ENCODE measurements at places on chromosomes 1 and 21. TPM values are rescaled to one million over a fixed set of nuclear protein-coding genes. Genes with fewer than 3 reads are reported as not detected.
A peak's percentile ranks its signal among the peaks of the same experiment; 100 is the strongest.

TOR1AIP1 gene
- 68.3 TPM for total RNA-seq

DNA sequence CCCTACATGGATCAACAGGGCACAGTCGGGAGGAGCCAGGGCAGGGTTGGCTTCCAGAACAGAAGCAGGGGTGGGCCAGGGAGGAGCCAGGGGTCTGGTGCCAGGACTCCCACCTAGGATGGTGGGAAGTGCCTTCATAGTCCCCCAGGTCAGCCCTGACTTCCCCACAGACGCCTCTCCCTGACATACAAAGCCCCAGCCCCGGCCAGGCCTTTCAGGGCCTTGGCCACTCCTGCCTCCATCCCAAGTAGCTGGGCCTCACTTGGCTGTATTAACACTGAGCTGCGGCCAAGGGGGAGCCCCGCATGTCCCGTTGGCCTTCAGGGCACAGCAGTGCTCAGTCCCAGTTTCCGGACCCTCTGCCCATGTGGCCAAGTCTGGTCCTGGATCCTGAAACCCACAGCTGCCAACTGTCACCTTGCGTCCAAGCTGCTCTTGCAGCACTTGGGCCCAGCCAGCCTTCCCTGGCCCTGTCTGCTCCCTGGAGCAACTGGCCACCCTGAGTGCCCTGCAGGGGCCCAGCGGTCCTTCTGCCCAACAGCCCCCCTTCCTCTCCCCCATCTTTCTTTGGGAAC lies 627.8 kb downstream of the MATN1 start:
- no peaks in the 10 kb centered on the region for H3K36me3 ChIP-seq
- DNase-seq, result no peak
- no peak overlapping the region for H3K27ac ChIP-seq
- no peaks in the 10 kb centered on the region for H3K4me1 ChIP-seq

DNA sequence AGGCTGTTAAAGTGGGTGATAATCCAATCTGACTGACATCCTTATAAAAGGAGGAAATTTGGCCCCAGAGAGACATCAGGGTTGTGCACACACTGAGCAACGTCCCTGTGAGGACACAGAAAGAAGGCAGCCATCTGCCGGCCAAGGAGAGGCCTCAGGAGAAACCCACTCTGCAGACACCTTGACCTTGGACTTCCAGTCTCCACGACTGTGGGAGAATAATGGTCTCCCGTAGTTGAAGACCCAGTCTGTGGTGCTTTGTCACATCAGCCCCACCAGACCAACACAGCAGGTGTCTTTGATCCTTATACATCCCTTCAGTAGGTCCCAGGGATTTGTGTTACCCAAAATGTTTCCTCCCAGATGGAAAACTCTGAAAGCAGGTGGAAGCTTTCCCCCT lies 4.2 kb upstream of the DNAJC28 start:
- DNase-seq, result no peak
- no peaks in the 10 kb centered on the region for H3K27me3 ChIP-seq
- no peak overlapping the region for H3K27ac ChIP-seq
- H3K36me3 ChIP-seq, result no peaks in the 10 kb centered on the region

HFM1 gene
- total RNA-seq, result 3.0 TPM

LORICRIN gene
- total RNA-seq, result not detected

DNA sequence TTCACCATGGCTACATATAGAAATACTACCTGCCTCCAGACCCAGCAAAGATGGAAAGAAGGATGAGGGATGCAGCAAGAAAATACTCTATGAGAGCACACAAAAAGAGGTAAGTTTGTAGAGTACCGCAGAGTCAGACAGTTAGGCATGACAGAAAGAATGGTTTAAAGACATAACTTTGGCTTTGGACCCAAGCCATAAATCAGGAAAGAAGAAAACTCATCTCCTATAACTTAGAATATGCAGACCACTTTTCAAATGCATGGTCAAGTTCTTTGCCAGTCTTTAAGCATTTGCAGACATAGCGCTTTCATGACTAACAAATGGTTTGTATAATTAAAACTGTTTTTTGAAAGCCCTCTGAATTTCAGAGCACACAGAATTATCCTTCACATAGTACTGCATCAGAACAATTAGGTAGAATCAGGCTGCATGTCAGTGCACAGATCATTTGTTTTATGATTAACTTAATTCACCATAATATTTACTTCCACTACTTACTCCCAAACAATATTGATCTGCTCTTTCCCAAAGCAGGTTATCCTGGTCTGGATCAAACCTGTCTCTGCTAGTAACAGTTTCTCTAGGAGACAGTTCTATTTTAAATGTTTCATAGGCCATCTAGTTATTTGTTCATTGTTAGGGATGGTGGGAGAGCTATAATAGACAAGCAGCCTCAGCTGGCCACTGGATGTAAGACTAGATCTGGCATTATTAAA lies 280.7 kb upstream of the NR5A2 start:
- H3K36me3 ChIP-seq, result no peaks in the 10 kb centered on the region
- DNase-seq, result no peak
- H3K4me3 ChIP-seq, result no peak overlapping the region
- H3K27ac ChIP-seq, result no peak overlapping the region
- no peaks in the 10 kb centered on the region for H3K4me1 ChIP-seq

DNA sequence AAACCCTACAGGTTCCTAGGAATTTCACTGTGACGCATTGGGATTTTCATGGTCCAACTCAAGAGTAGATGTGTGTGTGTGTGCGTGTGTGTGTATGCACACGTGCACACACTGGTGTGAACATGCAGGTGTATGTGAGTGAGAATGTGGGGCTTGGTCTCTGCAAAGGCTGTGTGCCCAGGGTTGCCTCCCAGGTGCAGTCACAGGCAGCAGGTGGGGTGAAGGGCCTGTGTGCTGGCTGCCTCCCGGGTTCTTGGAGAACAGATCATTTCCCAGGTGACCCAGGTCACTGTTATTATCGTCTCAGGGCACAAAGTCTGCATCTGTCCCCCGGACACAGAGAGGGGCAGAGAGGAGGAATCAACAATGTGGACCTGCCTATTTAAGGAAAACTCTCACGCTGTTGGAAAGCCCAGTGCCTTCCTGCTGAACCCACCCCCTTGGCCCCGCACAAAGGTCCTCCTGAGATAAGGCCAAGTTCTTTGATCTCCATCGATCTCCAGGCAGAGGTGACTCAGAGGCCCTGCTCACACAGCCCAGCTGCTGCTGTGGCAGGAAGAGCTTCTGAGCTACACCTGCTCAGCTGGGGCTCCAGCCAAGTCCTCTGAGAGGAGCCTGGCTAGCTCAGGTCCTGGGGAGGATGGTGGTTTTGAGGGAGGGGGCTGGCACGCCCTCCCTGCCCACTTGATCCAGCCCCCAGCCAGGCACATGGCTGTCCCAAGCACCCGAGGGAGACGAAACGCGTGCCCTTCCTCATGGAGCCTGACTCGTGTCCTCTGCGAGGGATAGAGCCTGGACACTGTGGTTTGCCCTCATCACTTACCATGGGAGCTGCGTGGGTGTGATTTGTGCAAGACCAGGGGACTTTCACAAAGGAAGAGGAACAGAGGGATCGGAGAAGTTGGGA lies 134.0 kb upstream of the ARHGEF16 start:
- H3K4me3 ChIP-seq, result no peak overlapping the region
- no peak overlapping the region for H3K27ac ChIP-seq
- DNase-seq, result no peak

DNA sequence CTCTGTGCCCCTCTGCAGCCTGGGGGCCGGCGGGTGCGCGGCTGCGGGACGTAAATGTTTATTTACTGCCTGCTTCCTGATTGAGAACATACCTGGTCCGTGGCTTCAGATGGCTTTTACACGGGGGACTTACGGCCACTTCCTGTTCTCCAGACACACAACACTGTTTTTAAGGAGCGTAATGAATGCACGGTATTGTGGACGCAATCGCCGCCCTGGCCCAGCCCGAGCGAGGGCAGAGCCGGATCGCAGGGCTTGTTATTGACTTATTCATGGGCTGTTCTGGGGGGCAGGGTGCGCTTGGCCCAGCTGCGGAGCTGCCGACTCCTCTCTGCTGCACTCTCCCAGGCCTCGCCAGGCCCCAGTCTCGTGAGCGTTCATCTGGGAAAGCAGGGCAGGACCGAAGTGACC lies 52.8 kb upstream of the ACTRT2 start:
- H3K36me3 ChIP-seq, result no peaks in the 10 kb centered on the region
- H3K27me3 ChIP-seq, result no peaks in the 10 kb centered on the region
- no peak overlapping the region for H3K4me3 ChIP-seq
- DNase-seq, result peak; percentile 12
- no peak overlapping the region for H3K27ac ChIP-seq

PWP2 gene
- 3.8 TPM for total RNA-seq

DNA sequence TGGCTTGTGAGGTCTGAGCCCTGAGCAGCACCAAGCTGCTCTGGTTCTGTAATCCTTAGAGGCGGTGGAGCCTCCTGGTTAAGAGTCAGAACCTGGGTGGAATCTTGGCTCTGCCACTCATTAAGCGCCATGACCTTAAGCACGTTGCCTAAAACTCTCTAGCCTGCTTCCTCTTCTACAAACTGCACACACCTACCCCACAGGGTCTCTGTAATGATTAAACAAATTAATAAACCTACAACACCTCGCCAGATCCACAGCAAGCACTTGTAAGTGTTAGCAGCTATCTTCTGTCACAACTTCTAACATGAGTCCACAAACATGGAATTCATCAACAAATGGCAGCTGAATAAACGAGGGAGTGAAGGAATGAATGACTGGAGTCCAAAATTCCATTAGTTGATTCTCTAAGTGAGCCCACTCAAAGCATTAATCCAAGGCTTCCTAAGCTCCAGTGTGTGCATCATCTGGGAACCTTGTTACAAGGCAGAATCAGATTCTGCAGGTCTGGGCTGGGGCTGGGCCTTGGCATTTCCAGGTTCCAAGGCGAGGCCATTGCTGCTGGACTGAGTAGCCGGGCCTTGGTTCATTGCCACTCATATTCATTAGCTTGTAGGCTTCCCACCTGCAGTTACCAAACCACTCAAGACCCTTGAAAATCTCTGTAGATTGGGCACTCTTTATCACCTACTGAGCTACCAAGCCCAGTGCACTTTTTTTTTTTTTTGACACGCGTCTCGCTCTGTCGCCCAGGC lies 168.6 kb downstream of the HIVEP3 start:
- no peaks in the 10 kb centered on the region for H3K27me3 ChIP-seq
- H3K36me3 ChIP-seq, result no peaks in the 10 kb centered on the region
- H3K27ac ChIP-seq, result no peak overlapping the region
- no peak overlapping the region for H3K4me3 ChIP-seq
- no peak for DNase-seq
- H3K4me1 ChIP-seq, result no peaks in the 10 kb centered on the region

GRCh38 chr1:220336391-220337031 lies 64.3 kb upstream of the RAB3GAP2 start:
- no peak overlapping the region for H3K4me3 ChIP-seq
- no peak overlapping the region for H3K27ac ChIP-seq
- H3K4me1 ChIP-seq, result no peaks in the 10 kb centered on the region
- no peaks in the 10 kb centered on the region for H3K36me3 ChIP-seq
- no peaks in the 10 kb centered on the region for H3K27me3 ChIP-seq
- DNase-seq, result no peak
